ENCODE measurements at places on chromosomes 12 and 14. TPM values are rescaled to one million over a fixed set of nuclear protein-coding genes. Genes with fewer than 3 reads are reported as not detected.
A peak's percentile ranks its signal among the peaks of the same experiment; 100 is the strongest.

The PRMT5 gene
- 40.0 TPM for total RNA-seq

- no peak for DNase-seq
These were observed 420.4 kb upstream of the DCN start for GRCh38 chr12:91603060-91603459.

GRCh38 chr12:47838286-47838931 is 18.7 kb upstream of the HDAC7 start:
- peak; percentile 74 for DNase-seq

- DNase-seq = peak; percentile 8
These were observed 27.9 kb downstream of the BORCS5 start for GRCh38 chr12:12384571-12385340.

GRCh38 chr12:132597333-132598316 is 12.8 kb downstream of the LRCOL1 start:
- peak; percentile 77 for DNase-seq
